Colonic mucosa (tissue), 4 donors: ENCODE measurements at places on chromosomes 7 and 10. TPM values are rescaled to one million over a fixed set of nuclear protein-coding genes. Genes with fewer than 3 reads are reported as not detected.

DNA sequence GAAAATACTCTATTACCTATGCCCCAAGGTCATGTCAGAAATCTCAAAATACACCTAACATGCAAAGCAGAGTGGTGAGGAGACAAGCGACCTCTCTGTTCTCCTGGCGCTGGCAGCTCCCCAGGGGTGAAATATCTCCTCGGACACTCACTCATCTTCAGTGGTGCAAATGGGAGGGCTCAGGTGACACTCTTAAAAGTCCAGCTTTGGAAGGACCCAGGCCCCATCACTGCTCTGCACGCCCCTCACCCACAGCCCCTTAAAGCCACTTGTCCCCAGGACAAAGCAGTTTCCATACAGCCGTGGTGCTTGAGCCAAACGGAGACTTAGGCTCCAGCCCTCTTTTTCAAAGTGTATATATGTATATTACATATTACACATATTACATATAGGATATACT is 12.4 kb downstream of the PRKAG2 start:
- H3K36me3 ChIP-seq, result no peaks in the 10 kb centered on the region
- no peak for DNase-seq
- no peak overlapping the region for H3K27ac ChIP-seq

GRCh38 chr7:128900237-128900636 is 10.3 kb downstream of the KCP start:
- no peaks in the 10 kb centered on the region for H3K27me3 ChIP-seq
- H3K27ac ChIP-seq, result no peak overlapping the region
- no peaks in the 10 kb centered on the region for H3K36me3 ChIP-seq

GRCh38 chr7:157299613-157300368 is 37.0 kb upstream of the DNAJB6 start:
- H3K27me3 ChIP-seq, result no peaks in the 10 kb centered on the region
- no peak overlapping the region for H3K4me3 ChIP-seq
- no peak overlapping the region for H3K27ac ChIP-seq
- H3K4me1 ChIP-seq, result no peaks in the 10 kb centered on the region

GRCh38 chr7:157831143-157831905 is 494.5 kb downstream of the DNAJB6 start:
- no peak overlapping the region for H3K4me3 ChIP-seq
- DNase-seq, result no peak
- no peaks in the 10 kb centered on the region for H3K36me3 ChIP-seq
- H3K27me3 ChIP-seq, result no peaks in the 10 kb centered on the region
- no peak overlapping the region for H3K27ac ChIP-seq

DNA sequence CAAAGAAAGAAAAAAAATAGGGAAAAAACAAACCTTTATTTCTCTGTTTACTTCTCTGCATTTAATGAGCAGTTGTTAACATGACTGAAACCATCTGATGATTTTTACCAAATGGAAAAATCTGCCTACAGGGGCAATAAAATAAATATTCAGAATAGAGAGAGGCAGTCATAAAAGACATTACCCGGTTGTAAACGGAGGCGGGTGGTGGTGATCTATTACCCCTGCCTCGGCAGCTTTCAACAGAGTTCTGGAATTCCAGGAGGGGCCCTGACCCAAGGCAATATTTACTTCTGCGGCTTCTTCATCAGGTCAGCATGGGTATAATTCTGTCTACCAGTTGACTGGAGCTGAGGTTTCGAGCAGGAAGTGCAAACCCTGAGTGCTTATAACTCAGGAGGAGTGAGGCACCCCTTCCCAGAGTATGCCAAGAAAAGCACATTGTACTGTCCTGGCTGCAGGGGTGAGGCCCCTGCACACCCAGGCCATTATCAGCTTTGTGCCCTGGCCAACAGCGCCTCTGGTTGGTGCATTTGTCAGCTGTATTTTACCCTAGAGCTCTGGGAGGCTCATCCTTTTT is 8.2 kb upstream of the CXCL12 start:
- no peak overlapping the region for H3K27ac ChIP-seq
- H3K36me3 ChIP-seq, result no peaks in the 10 kb centered on the region
- H3K4me3 ChIP-seq, result no peak overlapping the region
- DNase-seq, result no peak

DNA sequence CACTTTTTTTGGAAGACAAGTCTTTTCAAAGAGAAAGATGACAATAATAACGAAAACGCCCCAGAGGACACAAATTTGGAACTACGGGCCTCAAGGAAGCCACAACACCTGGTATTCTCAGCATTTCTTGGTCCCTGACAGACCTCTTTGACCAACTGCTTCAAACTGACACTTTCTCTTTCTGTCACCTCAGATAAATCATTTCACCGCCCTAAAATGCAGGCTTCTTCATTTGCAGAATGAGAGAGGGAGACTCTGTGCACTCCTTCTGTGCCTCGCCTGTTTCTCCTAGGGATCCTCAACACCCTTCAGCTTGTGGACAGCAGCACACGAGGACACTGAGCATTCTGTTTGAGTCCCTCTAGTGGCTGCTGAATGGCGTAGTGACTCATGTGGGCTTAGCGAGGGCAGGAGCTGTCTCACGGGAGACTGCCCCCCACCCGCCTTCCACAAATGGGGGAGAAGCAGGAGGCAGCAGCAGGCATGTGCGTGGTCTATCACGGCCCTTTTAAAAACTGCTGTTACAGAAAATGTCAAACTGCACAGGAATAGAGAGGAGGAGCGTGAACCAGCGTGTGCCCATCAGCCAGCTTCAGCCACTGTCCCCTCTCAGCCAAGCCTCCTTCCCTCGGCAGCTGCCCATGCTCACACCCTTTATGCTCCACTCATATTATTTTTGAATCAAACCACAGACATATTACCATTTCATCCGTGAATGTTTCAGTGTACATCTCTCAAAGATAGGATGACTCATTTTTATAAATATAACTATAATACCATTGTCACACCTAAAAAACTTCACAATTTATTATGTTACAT is 41.4 kb downstream of the GSDME start:
- no peaks in the 10 kb centered on the region for H3K4me1 ChIP-seq
- no peak overlapping the region for H3K27ac ChIP-seq
- DNase-seq, result no peak
- H3K27me3 ChIP-seq, result no peaks in the 10 kb centered on the region
- no peak overlapping the region for H3K4me3 ChIP-seq
- no peaks in the 10 kb centered on the region for H3K36me3 ChIP-seq

- no peaks in the 10 kb centered on the region for H3K27me3 ChIP-seq
- no peak overlapping the region for H3K4me3 ChIP-seq
- H3K36me3 ChIP-seq, result peaks cover 9% of the 10 kb centered on the region
- DNase-seq, result no peak
Measured at GRCh38 chr7:158778471-158778870, 50.8 kb downstream of the ESYT2 start.

GRCh38 chr7:53070883-53071282 is 35.5 kb downstream of the POM121L12 start:
- H3K4me3 ChIP-seq, result no peak overlapping the region
- no peak for DNase-seq
- H3K27me3 ChIP-seq, result no peaks in the 10 kb centered on the region
- no peak overlapping the region for H3K27ac ChIP-seq
- no peaks in the 10 kb centered on the region for H3K36me3 ChIP-seq

- no peak for DNase-seq
- H3K27ac ChIP-seq, result no peak overlapping the region
- no peak overlapping the region for H3K4me3 ChIP-seq
- no peaks in the 10 kb centered on the region for H3K27me3 ChIP-seq
- H3K4me1 ChIP-seq, result no peaks in the 10 kb centered on the region
Measured at GRCh38 chr7:66768865-66769832, 28.6 kb downstream of the RABGEF1 start.

GRCh38 chr10:133528845-133529575 is 1.8 kb downstream of the CYP2E1 start:
- H3K36me3 ChIP-seq, result no peaks in the 10 kb centered on the region
- H3K4me1 ChIP-seq, result no peaks in the 10 kb centered on the region
- no peak overlapping the region for H3K27ac ChIP-seq
- H3K4me3 ChIP-seq, result no peak overlapping the region
- H3K27me3 ChIP-seq, result peaks cover 32% of the 10 kb centered on the region

DNA sequence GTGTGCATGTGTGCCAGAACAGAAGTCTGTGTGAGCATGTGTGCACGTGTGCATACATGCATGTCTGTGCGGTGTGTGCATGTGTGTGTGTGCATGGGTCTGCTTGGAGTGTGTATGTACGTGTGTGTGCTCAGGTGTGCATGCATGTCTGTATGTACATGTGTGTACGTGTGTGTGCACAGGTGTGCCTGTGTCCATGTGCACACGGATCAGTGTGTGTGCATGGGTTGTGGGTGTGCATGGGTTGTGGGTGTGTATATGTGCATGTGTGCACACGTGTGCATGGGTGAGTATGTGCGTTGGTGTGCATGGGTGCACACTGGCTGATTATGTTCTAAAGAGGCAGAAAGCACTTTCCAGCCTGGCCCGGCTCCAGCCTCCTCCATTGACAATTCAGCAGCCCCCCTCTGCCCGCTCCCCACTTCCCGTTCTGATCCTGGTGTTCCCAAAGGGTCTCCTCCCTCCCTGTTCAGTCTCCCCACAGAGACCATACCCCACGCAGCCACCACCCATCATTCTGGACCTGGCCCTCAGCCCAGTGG is 44.1 kb upstream of the PDGFA start:
- H3K4me1 ChIP-seq, result no peaks in the 10 kb centered on the region
- H3K36me3 ChIP-seq, result no peaks in the 10 kb centered on the region
- no peak overlapping the region for H3K4me3 ChIP-seq

DNA sequence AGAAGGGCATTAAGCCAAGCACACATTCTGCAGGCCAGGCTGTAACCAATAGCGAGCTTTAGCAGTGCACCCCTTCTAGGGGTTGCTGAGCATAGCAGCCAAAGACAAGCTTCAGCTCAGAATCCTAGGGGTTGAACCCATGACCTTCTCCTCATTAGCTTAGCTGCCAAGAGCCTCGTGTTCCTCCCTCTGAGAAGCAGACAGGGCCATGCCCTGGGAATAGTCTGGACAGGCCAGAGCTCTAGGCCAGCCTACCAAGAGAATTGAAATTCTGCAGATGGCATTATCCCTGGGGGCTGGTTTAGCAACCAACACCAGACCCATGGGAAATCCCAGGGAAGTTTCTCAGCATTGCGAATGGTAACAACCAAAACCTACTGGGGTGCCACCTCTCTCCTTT is 77.2 kb downstream of the PLXNA4 start:
- no peak overlapping the region for H3K4me3 ChIP-seq
- DNase-seq, result no peak
- H3K36me3 ChIP-seq, result no peaks in the 10 kb centered on the region
- no peaks in the 10 kb centered on the region for H3K4me1 ChIP-seq
- H3K27ac ChIP-seq, result no peak overlapping the region

- no peak overlapping the region for H3K4me3 ChIP-seq
- no peak overlapping the region for H3K27ac ChIP-seq
Measured at GRCh38 chr7:116340943-116341907, 130.9 kb downstream of the TES start.

- H3K27ac ChIP-seq, result no peak overlapping the region
- no peak overlapping the region for H3K4me3 ChIP-seq
- H3K27me3 ChIP-seq, result no peaks in the 10 kb centered on the region
- H3K36me3 ChIP-seq, result no peaks in the 10 kb centered on the region
- DNase-seq, result no peak
Measured at GRCh38 chr10:19825700-19826099, 9.5 kb downstream of the PLXDC2 start.

DNA sequence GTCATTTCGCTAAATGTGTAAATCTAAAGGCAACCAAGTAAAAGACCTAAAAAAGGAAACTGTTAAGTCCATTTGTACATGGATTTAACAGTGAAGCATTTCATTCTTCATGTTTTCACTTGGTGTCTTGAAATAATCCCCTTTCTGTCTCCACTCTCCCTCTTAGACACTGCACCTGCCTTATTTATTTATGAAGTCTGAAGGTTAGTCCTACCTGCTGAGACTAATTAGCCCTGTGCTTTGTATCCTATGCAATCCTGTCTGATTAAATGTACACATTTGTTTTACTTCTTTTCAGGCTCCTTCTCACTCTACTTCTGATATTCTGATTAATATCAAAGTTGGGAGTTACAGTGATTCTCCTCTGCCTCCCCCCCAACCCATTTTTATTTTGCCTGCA is 1.9 kb upstream of the TCF7L2 start:
- peaks cover 6% of the 10 kb centered on the region for H3K4me1 ChIP-seq
- no peak overlapping the region for H3K4me3 ChIP-seq
- no peaks in the 10 kb centered on the region for H3K27me3 ChIP-seq
- peak overlapping the region; percentile 85 for H3K27ac ChIP-seq
- DNase-seq, result no peak
- no peaks in the 10 kb centered on the region for H3K36me3 ChIP-seq

GRCh38 chr10:43884501-43885105 is 235.9 kb upstream of the ZNF32 start:
- no peaks in the 10 kb centered on the region for H3K36me3 ChIP-seq
- DNase-seq, result no peak
- H3K4me3 ChIP-seq, result no peak overlapping the region
- H3K4me1 ChIP-seq, result no peaks in the 10 kb centered on the region
- no peak overlapping the region for H3K27ac ChIP-seq

DNA sequence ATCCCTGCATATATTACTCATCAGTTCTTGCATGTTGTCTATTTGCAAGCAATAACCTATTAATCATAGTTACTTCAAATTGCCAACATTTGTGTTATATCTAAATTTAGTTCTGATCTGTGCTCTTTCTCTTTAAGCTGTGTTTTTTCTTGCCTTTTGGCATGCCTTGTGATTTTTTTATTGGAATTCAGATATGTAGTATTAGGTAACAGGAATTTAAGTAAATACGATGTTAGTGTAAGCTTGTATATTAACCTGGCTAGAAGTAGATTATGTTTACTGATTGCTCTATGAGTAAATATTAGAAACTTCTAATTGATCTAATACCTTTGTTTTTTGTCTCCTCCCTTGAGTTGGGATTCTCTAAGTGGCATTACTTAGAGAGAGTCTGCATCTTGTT is 718.9 kb upstream of the POT1 start:
- DNase-seq, result no peak
- H3K27ac ChIP-seq, result no peak overlapping the region
- no peaks in the 10 kb centered on the region for H3K27me3 ChIP-seq
- no peak overlapping the region for H3K4me3 ChIP-seq
- no peaks in the 10 kb centered on the region for H3K4me1 ChIP-seq
- no peaks in the 10 kb centered on the region for H3K36me3 ChIP-seq

DNA sequence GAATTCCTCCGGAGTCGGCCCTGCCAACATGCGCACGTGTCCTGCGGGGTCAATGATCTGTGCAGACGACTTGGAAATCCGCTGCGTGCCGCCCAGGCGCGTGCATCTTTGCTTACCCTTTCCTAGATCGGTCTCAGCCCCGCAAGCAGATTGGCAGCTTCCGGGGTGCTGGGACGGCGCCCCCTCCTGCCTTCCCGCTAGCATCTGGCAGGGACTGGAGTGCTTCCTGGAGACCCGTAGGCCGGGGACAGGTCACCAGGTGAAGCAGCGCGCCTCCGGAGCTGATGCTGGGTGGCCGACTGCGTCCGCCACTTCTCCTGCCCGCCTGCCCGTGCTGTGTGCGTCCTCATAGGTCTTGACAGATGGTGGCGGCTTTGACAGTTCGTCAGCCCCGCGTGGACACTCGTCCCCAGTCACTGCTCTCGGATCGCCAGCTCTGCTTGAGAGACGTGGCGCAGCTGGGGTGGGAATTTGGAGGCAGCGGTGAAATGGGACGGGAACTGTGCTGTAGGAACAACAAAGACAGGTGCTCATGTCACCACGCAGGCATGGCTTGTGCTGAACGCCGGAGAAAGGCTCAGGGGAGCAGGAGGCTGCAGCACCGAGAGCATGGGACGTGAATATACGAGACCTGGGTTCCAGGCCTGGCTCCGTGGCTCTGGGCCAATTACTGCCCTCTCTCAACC is 21.9 kb upstream of the KCNK18 start:
- H3K27ac ChIP-seq, result no peak overlapping the region
- H3K27me3 ChIP-seq, result peaks cover 4% of the 10 kb centered on the region
- H3K4me3 ChIP-seq, result peak overlapping the region; percentile 50
- H3K4me1 ChIP-seq, result peaks cover 5% of the 10 kb centered on the region

MAGI2 gene
- 2.4 TPM for total RNA-seq

ABCF2 gene
- 25.6 TPM for total RNA-seq

HOXA4 gene
- 4.5 TPM for total RNA-seq

CLDN3 gene
- 599 TPM for total RNA-seq

SH2D4B gene
- total RNA-seq, result not detected

POLR1F gene
- total RNA-seq, result 13.3 TPM

PPP1R9A gene
- 20.2 TPM for total RNA-seq

NKX1-2 gene
- not detected for total RNA-seq
